Spleen (tissue), 13 donors: ENCODE measurements at places on chromosomes 3 and 15.

DNA sequence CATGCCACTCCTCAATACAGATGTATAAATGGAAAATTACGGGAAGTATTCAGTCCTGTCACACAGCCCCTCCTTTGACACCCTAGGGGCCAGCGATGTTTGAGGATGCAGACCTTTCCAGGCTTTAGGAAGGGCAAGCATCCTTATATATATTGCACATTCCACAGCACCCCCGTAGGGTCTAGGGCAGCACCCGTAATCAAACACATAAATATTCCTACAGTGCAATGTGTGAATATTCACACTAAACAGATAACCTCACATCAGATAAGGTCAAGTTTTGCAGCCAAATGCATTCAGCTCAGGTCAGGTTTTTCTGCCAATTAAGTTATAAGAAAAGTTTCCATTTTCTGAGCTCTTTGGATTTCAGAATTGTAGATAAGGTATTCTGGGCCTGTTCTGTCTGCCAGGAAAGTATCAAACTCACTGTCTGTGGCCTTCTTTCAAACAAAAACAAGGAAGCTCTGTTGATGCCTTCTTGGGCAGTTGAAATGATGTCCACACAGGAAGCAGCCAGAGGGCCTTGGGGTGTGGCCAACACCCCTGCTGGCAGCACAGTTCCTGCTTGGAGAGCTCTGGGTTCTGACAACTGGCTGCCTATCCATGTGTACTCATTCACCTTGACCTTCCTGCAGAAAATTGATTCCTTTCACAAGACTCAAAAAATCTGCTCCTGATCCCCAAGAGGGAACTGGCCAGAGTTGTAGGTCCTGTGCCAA lies 427.0 kb downstream of the NTRK3 start:
- no peaks in the 10 kb centered on the region for H3K36me3 ChIP-seq
- H3K4me3 ChIP-seq: no peak overlapping the region
- H3K4me1 ChIP-seq: peaks cover 8% of the 10 kb centered on the region

- no peak for DNase-seq
- H3K27ac ChIP-seq: no peak overlapping the region
- peaks cover 21% of the 10 kb centered on the region for H3K27me3 ChIP-seq
- no peaks in the 10 kb centered on the region for H3K36me3 ChIP-seq
- no peak overlapping the region for H3K4me3 ChIP-seq
Observed at GRCh38 chr15:69141286-69141701, 19.1 kb upstream of the GLCE start.

DNA sequence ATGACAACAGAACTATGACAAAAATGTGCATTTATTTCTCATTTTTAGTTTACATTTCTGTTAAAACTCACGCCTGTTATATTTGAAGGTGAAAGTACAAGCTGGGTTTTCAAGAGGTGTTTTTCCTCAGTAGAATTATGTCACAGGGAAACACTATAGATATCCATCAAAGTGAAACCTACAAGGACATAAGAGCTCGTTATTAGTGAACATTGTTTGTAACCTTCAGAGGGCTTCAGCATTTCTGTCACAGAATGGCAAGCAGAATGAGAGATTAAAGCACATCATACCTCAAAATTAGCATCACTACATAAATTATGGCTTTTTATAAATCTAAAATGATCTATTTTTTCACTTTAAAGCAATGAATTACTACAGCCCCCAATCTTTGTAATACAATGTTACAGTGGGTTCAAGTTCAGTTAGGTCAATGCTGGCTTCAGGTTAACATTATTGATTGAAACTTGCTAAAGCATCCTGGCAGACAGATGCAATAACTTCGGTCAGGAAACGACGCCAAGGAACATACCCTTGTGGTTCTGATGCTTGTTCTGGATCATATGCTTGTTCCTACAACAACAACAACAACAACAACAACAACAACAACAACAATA lies 405.6 kb downstream of the CADM2 start:
- no peaks in the 10 kb centered on the region for H3K4me1 ChIP-seq
- no peak overlapping the region for H3K27ac ChIP-seq
- no peaks in the 10 kb centered on the region for H3K27me3 ChIP-seq
- H3K4me3 ChIP-seq: no peak overlapping the region
- no peak for DNase-seq

DNA sequence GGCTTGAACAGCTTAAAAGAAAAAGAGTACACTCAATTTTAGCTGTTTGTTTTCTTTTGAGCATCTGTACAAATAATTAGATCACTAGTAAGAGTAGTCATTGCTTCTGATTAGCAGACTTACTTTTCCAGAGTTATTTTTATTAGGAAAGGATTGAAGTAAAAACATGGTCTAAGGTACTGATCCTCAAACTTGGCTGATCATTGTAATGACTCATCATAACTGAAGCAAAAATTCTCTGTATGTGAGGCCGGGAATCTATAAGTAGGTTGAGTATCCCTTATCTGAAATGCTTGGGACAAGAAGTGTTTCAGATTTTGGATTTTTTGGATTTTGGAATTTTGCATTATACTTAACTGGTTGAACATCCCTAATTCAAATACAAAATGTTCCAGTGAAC lies 12.4 kb downstream of the NMD3 start:
- DNase-seq: no peak
- no peak overlapping the region for H3K4me3 ChIP-seq
- no peaks in the 10 kb centered on the region for H3K27me3 ChIP-seq
- peaks cover 23% of the 10 kb centered on the region for H3K36me3 ChIP-seq
- no peak overlapping the region for H3K27ac ChIP-seq
- no peaks in the 10 kb centered on the region for H3K4me1 ChIP-seq

DNA sequence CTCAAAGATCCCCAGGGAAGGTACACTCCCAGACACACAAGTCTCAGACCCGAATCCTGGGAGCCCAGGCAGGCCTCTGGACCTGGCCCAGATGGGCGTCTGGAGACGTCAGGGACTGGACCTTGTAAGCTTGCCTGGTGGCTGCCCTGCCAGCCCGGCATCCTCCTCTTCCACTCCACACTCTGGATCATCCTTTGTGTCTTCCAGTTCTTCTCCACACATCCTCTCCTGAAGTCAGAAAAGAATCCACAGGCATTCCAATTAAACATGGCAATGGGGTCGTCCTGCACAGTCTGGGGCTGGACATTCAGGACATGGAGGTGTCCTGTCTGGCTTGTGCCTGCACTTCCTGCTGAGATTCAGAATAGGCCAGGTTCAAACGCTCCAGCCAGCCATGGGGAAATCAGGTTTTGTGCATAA lies 208.8 kb upstream of the IGF1R start:
- H3K4me3 ChIP-seq: no peak overlapping the region
- H3K27me3 ChIP-seq: peaks cover 19% of the 10 kb centered on the region
- no peaks in the 10 kb centered on the region for H3K4me1 ChIP-seq
- H3K36me3 ChIP-seq: no peaks in the 10 kb centered on the region
- no peak for DNase-seq

GRCh38 chr3:172181932-172182586 lies 142.7 kb downstream of the FNDC3B start:
- peak overlapping the region; percentile 10 for H3K27ac ChIP-seq
- H3K4me3 ChIP-seq: no peak overlapping the region
- no peaks in the 10 kb centered on the region for H3K36me3 ChIP-seq
- no peaks in the 10 kb centered on the region for H3K27me3 ChIP-seq
- DNase-seq: no peak
- peaks cover 44% of the 10 kb centered on the region for H3K4me1 ChIP-seq

GRCh38 chr15:30062881-30063280 lies 19.9 kb upstream of the GOLGA8J start:
- no peak overlapping the region for H3K27ac ChIP-seq
- H3K36me3 ChIP-seq: no peaks in the 10 kb centered on the region
- H3K4me1 ChIP-seq: no peaks in the 10 kb centered on the region
- H3K4me3 ChIP-seq: no peak overlapping the region
- DNase-seq: no peak
- no peaks in the 10 kb centered on the region for H3K27me3 ChIP-seq

DNA sequence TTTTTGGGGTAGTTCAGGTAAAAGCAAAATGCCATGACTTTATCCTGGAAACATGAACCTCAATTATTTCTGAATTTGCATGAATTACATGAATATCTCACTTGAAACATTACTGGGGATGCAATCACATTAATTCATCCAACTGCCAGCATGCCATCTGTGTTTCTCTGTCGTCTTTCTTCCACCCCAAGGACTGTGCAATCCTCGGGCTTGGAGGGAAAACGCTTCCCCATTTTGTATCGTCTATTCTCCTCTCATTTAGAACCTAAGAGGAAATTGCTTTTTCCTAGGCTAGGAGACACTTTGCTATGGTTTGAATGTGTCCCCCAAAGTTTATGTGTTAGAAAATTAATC lies 109.4 kb downstream of the SQOR start:
- H3K4me3 ChIP-seq: no peak overlapping the region
- H3K27ac ChIP-seq: no peak overlapping the region
- H3K36me3 ChIP-seq: no peaks in the 10 kb centered on the region
- no peaks in the 10 kb centered on the region for H3K4me1 ChIP-seq
- peaks cover 4% of the 10 kb centered on the region for H3K27me3 ChIP-seq

DNA sequence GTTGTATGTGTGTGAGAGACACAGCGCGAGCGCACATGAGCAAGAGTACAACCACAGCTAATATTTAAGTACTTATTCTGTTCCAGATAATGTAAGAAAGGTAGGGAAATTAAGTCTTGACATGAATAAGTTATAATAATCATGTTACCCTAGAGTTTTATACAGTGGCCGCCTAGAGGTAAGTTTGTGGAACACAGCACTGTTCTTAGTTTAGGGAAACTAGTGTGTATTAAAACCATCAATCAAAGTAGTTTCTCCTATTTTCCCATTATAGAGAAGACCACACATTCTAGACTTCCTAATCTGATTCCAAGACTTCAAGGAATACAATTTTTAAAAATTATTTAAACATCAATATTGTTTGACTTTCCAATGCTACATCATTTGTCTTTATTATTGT lies 9.5 kb downstream of the ALDH1A2 start:
- no peak overlapping the region for H3K4me3 ChIP-seq
- H3K36me3 ChIP-seq: no peaks in the 10 kb centered on the region
- no peak overlapping the region for H3K27ac ChIP-seq
- H3K4me1 ChIP-seq: no peaks in the 10 kb centered on the region
- H3K27me3 ChIP-seq: no peaks in the 10 kb centered on the region

GRCh38 chr3:113211330-113212149 lies at the start of gene BOC:
TSS of gene BOC (plus strand) at chr3:113211557. CDS start at chr3:113249803, 38,246 bp downstream.
- peak within 1 kb of the TSS; percentile 44 for H3K4me3 ChIP-seq
- peaks cover 4% of the 10 kb centered on the region for H3K4me1 ChIP-seq
- DNase-seq: no peak
- H3K27ac ChIP-seq: peak within 1 kb of the TSS; percentile 85
- H3K36me3 ChIP-seq: no peaks in the 10 kb centered on the region
- no peaks in the 10 kb centered on the region for H3K27me3 ChIP-seq

DNA sequence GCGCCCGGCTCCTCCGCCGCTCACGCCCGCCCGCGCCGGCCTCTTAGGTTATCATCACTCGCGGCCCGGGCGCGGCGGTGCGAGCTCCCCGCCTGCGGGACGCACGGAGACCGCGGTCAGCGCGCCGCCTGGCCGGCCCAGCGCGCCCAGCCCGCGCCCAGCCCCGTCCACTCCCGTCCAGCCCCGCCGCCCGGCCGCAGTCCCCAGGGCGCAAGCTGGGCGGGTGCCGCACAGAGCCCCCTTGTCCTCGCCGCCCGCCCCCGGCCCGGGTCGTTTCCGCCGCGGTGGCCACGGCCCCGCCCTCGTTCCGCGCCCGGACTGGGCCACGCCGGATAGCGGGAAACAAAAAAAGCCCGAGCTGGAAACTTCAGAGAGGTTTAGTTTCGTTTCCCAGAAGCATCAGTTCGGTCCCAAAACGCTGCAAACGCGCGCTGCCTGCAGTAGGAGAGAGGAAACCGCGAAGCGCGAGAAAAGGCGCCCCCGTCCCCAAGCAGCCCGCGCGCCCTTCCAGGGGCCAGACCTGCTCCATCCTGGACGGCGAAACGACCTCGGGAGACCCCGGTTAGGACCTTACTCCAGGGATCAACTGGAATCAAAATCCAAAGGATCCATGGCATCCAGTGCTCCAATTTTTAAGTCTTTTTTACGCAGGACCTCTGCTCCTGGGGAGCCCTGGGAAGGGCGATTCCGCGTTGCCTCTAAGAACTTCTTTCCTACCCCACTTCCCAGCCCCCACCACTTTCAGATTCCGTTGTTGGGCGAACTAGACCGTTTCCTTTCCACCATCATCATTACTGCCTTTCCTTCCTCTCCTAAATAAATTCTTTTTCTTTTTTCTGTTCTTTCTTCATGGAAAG lies at the start of gene ATP10A:
ATP10A (minus strand) TSS at position 217 of the 857 bp plus-strand sequence. CDS start 231 bp downstream, outside the sequence.
- H3K4me1 ChIP-seq: peaks cover 12% of the 10 kb centered on the region
- peak within 1 kb of the TSS; percentile 77 for H3K27ac ChIP-seq
- H3K36me3 ChIP-seq: no peaks in the 10 kb centered on the region
- H3K27me3 ChIP-seq: peaks cover 34% of the 10 kb centered on the region

GRCh38 chr3:149114458-149114857 lies 15.0 kb upstream of the HPS3 start:
- H3K4me3 ChIP-seq: no peak overlapping the region
- no peaks in the 10 kb centered on the region for H3K4me1 ChIP-seq
- DNase-seq: no peak
- no peak overlapping the region for H3K27ac ChIP-seq
- no peaks in the 10 kb centered on the region for H3K36me3 ChIP-seq
- no peaks in the 10 kb centered on the region for H3K27me3 ChIP-seq
